ENCODE measurements at places on chromosomes 11 and 22.
A peak's percentile ranks its signal among the peaks of the same experiment; 100 is the strongest.

DNA sequence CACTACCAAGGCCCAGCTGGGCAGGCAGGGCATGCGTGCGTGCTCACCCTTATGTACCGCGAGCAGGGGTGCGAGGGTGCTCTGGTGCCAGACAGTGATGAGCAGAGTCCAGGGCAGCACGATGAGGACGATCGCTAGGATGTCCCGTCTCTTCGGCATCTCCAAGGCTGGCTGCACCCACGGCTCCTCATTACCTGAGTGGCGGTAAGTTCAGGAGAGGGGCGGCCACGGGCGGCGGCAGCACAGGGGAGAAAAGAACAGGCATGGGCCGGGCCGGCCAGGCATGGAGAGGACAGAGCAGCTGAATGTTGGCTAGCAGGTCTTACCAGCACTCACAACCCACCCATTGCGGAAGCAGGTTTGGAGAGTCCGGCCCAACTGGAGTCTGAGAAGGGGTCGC lies 24.5 kb downstream of the B3GAT1 start:
- no peak for DNase-seq

- DNase-seq: peak; percentile 63
These were observed 12.6 kb upstream of the APLNR start for GRCh38 chr11:57249384-57250319.

DNA sequence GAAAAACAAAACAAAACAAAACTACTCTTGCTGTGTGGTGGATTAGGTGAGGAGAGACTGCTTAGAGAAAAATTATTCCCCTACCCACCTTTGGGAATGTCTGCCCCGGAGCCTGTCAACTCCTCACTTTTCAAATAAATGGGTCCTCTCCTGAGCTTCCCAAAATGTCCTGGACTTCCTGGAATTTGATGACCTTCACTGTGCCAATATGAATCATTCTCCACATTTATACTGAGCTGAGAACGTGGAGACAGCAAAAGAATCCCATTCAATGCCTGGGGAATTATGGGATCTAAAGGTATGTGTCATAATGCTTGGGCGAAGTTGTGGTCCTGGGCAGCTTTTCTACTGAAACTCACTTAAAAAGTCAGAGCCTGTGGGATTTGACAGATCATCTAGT lies 136.8 kb downstream of the KIF18A start:
- DNase-seq: no peak

DNA sequence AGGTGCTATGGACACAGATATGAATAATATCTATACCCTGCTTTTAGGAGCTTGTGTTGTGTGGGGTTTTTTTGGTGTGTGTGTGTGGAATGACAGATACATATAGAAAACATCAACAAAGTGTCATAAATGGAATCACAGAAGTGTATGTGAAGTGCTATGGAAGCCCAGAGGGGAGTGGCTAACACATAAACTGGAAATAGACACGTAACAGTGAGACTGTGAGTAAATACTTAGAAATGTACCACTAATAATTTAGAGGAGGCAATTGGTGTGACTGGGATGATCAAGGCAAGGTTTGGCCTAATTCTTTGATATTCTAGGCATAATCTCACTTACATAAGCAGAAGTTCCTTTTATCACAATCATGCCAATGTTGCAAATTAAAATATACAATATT lies 169.3 kb upstream of the TENM4 start:
- DNase-seq: no peak

- no peak for DNase-seq
These were observed 53.0 kb downstream of the PARVA start for GRCh38 chr11:12430351-12430750.

DNA sequence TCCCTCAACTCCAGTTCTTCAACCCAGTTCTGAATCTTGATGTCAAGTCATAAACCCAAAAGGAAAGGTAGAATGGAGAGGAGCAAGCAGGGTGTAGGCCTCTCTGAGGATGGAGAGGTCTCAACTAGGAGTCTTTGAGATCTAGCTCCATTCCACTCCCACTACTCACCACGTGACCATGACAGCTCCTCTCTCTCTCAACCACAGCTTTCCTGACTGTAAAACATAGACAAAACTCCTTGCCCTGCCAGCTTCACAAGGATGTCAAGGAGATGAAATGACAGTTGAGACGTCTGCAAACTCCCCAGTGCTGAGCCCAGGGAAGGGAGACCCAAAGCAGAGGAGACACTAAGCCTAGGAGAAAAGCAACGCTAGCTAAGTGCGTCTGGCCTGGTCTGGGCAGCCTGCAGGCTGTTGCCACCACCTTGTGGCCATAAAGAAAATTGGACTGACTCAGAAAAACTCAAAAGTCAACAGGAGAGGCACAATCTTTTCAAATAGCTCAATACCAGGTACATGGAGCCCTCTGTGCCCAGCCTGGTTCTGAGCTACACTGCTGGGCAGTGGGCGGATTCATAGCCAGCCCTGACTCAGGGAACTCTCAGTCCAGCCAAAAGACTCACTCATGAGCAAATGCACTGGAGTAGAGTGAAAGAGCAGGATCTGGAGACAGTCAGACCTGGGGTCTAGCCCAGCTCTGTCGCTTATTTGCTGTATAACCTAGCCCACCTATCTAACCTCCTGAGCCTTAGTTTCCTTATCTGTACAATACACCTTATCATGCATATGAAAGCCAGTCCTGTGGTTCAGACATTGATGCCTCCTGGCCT lies 3.4 kb downstream of the CLPB start:
- DNase-seq: no peak

DNA sequence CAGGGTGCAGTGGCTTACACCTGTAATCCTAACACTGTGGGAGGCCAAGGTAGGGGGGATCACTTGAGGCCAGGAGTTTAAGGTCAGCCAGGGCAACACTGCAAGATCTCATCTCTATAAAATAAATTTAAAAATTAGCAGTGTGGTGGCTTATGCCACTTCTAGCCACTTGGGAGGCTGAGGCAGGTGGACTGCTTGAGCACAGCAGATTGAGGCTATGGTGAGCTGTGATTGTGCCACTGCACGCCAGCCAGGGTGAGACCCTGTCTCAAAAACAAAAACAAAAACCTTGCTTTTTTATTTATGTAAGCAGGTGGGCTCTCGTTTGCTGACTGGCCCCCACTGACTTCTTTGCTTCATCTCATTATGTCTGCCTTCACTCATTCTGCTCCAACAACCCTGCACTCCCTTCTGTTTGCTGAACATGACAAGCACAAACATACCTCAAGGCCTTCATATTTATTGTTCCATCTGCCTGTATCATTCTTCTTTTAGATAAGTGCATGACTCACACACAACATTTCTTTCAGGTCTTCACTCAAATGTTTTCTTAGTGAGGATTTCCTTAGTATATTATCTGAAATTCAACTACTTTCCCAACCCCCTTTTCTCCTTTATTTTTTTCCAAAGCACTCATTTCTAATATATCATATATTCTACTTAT lies 32.4 kb upstream of the CLNS1A start:
- DNase-seq: no peak

DNA sequence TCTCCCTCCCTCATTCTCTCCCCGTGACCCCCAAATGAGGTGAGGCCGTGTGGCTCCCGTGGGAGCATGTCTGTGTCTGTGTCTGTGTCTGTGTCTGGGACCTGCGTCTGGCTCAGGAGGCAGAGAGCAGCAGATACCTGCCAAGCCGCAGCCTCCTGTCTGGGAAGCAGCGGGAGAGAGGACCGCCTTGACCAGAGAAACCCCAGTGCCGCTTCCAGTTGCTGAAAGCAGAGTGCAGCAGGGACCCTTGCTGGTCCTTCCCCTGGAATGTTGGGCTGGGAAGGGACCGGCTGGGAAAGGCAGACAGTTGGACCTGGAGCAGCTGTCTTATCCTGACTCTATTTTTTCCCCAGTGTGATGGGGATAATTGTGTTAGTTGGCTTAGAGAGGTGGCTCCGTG lies 525 bp downstream of the CSDC2 start:
- DNase-seq: no peak

DNA sequence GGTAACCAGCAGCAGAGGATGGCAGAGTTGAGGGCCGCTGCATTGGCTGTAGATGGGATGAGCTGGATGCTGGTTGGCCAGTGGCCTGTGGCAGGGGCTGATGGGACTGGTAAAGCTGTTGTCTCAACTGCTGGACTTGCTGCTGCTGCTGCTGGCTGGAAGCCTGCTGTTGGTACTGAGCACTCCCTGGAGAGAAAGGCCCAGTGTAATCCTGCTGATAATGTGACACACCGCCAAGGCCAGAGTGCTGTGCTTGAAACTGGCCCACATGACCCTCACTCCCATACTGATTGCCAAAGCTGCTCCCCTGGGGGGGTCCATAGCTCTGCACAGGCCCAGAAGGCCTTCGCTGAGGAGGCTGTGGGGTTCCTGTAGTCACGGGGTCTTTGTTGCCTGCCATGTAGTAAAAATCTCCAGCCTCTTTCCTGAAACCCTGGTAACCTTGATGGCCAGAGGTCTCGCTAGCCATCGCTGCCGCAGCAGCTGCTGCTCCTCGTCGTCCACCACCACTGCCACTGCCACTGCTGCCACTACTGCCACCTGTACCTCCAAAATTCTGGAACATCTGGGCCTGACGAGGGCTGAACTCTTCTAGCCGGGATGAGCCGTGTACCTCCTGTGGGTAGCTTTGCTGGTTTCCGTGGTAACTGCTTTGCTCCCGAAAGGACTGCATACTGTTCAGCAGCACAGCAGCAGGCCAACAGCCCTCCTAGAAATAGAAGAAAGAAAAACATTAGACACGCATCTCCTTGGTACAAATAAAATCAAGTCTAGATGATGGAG lies 55.6 kb downstream of the TCF20 start:
- peak; percentile 65 for DNase-seq

GRCh38 chr11:117817368-117818040 lies 7.0 kb downstream of the FXYD2 start:
- DNase-seq: peak; percentile 79

GRCh38 chr11:44561275-44561805 lies 4.1 kb upstream of the CD82 start:
- no peak for DNase-seq

- no peak for DNase-seq
These were observed 94.2 kb upstream of the TBCEL start for GRCh38 chr11:120929664-120930154.

- DNase-seq: no peak
These were observed 19.1 kb upstream of the EHD1 start for GRCh38 chr11:64897381-64898075.

DNA sequence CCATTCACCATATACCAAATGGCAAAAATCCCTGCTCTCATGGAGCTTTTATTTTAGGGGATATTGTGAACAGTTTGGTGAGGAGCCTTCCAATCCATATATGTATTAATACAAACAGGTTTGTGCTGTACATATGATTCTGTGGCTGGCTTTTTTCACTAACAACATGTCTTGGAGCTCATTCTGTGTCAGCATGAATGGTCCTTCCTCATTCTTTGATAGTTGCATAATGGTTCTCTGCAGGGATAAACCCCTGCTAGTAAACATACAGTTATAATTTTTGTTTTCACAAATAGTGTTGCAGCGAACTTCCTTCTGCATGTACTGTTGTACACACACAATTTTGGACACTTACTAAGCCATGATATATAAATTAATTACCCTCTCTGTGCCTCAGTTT lies 8.3 kb downstream of the PRR5L start:
- no peak for DNase-seq

- no peak for DNase-seq
These were observed 22.9 kb downstream of the USH1C start for GRCh38 chr11:17521106-17521900.

DNA sequence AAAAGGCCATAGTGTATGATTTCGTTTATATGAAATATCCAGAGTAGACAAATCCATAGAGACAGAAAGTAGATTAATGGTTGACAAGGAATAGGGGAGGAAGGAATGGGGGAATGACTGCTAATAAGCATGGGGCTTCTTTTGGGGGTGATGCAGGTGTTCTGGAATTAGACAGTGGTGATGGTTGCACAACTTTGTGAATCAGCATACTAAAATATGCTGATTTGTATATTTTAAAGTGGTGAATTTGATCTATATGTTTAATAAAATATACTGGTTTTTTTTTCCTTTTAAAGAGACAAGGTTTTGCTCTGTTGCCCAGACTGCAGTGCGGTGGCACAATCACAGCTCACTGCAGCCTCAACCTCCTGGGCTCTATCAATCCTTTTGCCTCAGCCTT lies 6.5 kb upstream of the HORMAD2 start:
- DNase-seq: no peak

GRCh38 chr11:94623120-94623735 lies 56.1 kb downstream of the PIWIL4 start:
- DNase-seq: no peak

DNA sequence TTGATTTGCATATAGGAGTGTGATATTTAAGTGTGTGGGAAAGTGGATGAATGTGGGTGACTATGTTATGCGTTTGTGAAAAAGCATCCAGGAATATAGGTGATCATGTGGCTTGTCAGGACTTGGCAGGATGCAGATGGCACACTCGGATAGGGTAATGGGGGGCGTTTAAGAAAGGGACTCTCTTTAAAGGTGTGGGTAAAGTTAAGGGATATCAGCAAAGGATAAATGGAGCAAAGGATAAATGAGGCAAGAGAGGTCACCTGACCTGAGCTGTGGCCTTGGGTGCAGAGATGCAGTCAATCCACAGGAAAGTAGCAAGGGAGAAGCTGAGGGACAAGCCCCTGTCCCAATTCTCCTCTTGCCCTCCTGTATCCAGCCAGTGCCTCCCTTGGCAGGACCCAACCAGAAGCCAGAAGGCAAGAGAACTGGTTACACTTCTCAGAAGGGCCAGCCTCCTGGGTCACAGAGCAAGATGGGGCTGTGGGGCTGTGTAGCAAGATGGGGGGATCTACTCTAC lies 47.5 kb upstream of the GRAMD1B start:
- no peak for DNase-seq

DNA sequence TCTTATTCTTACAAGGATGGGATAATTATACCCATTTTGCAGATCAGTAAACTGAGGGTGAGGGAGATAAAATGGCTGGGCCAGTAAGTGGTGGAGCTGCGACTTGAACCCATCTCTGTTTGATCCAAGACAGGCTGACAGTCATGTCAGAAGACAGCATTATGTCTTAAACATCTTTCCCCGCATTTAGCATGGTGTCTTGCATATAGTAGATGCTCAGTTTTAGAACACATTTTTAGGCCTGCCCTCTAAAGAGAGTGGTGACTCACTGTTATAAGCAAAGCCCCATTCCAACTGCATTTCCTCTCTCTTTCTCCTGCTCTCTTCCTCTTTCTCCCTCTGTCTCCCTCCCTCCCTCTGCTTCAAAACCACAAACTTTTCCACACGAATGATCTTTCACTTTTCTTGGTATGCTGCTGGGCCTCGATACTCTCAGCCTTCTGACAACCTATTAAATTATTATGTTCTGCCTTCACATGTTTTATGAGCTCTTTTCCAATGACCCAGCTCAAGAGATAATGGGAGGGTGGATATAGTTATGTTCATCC lies 25.2 kb downstream of the CWC15 start:
- DNase-seq: no peak

- no peak for DNase-seq
These were observed 1.6 kb upstream of the TIRAP start for GRCh38 chr11:126281245-126281644.

GRCh38 chr11:47106798-47107411 lies 69.8 kb downstream of the ARFGAP2 start:
- DNase-seq: no peak

- no peak for DNase-seq
These were observed 28.5 kb downstream of the CELF1 start for GRCh38 chr11:47524291-47524874.

- peak; percentile 16 for DNase-seq
These were observed 868.2 kb downstream of the BRD1 start for GRCh38 chr22:48959496-48959895.

Measured in tibial artery (tissue), 4 donors.